ENCODE measurements at places on chromosomes 3 and 15.

GRCh38 chr3:126663750-126664149, 8.8 kb upstream of the TXNRD3 start:
- no peak for DNase-seq

DNA sequence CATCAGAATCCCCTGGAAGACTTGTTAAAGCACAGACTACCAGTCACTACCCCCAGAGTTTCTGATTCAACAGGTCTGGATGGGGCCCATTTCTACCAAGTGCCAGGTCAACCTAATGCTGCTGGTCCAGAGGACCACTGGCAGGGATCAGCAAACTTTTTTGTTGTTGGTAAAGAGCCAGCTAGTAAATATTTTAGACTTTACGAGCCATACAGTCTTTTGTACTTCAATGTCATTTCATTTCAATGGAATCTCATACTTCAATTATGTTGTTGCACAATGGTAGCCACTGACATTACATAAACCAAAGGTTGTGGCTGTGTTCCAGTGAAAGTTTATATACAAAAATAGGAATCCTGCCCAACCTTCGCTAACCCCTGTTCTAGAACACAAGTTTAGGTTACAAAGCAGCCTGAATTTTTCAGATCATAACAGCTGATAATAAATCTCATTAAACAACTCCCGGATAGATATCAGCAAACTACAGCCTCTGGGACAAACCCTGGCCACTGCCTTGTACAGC, 28.7 kb downstream of the ULK4 start:
- no peak for DNase-seq

- no peak for DNase-seq
These were observed 242.0 kb downstream of the CHST2 start for GRCh38 chr3:143361589-143361988.

- DNase-seq = no peak
These were observed 105.6 kb downstream of the OXSM start for GRCh38 chr3:25895443-25895842.

DNA sequence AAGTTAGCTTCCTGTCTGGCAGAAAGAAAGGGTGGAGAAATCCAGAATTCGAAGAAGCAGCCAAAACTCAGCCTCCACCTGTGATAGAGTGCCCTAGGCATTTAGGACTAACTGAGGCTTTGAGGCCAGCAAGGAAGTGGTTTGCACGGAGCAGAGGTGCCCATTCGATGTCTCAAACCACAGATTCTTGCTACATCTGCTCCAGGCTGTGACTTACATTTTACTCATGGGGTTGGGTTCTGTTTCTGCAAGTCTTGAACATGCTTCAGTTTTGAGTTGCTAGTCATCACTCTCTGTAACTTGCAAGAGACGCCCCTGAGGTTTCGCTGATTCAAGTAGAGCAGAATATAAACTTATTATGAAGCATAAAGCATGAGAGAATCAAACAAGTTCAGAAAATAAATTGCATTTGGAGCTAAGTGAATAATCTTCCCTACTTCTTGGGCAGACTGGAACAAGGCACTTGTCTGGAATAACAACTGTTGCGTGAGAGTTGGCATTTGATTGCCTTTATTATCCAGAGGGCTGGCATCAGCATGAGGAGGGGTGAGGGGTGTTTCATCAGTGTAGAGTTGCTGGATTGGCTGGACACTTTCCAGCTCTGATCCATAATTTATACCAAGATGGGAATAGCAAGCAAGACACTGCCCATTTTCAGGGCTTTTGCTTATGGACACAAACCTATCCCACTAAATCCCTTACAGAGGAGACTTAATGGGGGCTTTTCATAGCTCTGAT, 256.5 kb downstream of the AGBL1 start:
- no peak for DNase-seq

DNA sequence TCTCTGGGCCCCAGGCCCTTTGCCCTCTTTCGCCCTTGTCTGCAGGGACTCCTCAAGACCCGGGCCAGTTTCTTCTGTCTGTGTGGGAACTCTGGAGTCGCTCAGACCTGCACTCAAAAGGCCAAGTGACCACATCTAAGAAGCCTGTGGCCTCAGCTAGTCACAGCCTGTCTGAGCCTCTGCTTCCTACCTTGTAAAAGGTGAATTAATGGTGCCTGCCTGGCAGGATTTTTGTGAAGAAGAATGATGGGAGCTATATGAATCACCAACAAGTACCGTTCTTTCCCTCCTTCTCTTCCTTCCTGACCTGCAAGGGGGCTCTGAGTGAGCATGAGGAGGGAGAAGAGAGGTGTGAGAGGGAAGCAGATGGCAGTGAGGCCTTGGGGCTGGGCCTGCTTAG, 7.5 kb downstream of the PLIN1 start:
- no peak for DNase-seq

- peak; percentile 33 for DNase-seq
These were observed 81.6 kb upstream of the CHMP2B start for GRCh38 chr3:87145553-87145952.

DNA sequence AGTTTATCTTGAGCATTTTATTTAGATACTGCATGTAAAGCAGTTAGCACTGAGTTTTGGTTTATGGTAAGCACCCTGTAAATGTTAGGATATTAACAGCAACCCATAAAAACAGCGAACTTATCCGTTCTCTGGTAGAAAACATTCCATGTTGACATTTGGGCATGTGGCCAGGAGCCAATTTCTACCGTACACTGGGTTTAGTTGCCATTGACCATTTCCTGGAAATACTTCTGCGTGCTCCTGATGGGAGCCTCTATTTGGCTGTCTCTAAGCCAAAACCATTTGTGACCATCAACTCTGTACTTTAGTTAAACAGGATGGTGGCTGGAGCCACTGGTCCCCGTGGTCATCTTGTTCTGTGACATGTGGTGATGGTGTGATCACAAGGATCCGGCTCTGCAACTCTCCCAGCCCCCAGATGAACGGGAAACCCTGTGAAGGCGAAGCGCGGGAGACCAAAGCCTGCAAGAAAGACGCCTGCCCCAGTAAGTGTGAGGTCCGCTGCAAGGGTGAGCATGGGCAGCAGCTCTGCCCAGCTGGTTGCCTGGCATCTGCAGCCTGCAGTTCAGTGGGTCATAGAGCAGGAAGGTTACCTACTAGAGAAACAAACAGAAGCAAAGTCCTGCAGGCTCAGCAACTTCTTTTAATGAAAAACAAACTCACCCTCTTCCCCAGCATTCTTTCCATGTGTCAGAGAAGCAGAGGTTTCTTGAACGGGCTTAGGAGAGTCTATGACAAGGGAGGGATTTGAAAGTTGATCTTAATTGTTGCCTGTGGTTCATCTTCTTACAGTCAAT, 7.1 kb downstream of the THBS1 start:
- DNase-seq = no peak

DNA sequence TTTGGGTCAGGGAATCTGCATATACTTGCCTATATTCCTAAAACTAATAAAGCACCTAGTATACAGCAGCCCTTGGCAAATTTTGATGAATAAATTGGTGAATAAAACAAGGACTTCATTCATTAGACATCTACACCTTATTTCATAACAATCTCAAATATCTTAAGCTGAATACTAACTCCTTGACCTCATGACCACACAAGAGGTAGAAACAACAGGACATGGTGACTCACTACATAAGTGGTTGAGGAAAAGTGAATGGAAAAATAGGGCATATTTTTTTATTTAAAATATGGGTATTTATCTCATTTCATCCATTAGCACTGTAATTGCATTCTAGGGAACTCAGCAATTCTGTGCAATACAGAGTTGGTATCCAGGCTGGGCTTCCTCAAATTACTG, 7.8 kb upstream of the STAC start:
- DNase-seq = no peak

DNA sequence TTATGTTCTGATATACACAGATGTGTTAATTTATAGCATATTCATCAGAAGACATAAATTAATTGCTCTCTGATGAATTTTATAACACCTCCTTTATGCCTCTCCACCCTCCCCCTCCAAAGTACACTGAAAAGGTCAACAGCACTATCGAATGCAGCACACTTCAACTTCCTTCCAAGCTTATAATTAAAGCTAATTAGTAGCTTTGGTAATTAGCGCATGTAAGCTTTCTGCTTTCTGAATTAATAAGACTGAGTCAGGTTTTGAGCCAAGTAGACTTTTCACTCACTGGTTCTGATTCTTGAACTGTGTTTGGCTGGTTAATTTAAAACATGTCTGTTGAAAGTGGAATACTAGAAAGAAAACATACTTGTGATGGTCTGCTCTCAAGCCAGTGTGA, 760.8 kb upstream of the CFAP20DC start:
- no peak for DNase-seq

DNA sequence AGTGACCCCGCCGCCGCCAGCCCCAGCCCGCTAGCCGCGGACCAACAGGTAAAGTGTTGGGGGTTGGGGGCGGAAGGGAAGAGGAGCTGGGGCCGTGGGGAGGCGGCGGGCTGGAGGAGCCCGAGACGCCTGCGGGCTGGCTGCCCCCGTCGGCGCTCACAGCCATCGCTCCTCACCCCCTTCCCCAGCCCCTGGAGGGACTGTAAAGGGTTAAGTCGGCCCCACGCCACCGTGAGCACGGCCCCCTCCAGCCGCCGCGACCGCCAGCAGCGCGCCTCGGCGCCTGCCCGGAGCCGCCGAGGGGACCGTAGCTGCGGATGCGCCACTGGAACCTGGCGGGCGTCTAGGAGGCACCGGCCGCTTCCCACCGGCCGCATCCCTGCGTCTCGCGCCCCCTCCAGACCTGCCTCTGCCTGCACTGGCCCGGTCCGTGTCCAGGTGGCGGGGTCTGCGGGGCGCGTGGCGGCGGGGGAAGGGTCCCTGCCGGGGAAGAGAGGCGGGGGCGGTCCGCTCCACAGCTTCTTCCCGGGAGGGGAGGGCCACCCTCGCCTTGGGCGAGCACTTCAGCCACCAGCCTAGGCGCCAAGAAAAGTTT, 522 bp downstream of the MED12L start:
- peak; percentile 88 for DNase-seq

DNA sequence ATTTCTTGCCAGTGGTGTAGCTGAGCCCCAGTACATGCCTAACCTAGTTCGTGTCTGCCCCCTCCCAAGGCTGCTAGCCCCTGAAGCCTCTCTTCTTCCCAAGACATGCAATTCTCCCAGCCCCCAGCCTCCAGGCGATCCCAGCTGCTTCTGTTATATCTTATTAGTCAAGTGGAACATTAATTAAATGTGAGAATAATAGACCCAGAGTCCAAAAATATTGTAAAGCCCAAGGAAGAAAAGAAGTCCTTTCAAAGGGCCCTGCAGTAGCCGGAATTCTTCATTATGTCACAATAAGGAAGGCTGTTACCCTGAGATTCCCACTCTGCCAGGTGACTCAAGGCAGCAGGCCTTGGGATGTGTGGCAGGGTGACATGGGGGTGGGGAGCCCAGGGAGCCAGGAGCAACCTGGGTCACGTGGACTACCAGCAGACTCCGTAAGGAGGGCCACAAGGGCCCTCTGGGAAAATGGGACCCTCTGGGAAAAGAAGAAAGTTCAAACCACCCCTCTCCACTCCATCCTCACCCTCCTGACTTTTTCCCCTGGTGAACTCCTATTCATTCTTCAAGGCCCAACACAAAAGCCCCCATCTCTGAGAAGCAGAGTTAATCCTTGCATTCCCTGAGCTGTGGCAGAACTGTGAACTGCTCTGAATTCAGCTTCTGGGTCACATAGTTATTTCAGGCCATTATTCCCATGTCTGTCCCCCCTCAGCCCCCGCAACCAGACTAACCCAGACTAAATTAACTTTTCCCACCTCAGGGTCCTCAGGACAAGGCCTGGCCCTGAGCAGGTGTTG, 21.8 kb upstream of the TRH start:
- no peak for DNase-seq

DNA sequence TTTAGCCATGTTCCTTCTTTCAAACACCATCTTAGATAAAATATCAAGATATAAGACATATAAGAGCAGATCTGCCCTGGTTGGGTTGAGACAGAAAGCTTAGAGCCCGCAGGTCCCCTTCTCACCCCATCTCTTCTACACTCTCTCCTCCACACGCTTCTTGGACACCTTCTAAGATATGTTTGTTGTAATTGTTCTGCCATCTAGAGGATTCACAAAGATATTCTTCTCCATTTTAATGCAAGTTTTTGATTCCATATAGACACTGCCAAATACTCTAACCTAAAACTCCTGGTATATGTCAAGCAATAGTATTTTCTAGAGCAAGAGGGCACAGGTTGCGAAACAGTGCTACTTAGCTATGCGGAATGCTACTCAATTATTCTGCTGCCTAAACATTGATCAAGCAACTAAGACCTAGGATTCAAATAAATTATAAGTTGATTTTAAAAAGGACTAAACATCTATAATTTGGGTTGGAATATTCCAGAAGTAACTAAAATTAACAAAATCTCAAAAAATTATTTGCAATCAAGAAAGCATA, 6.8 kb downstream of the CHRM5 start:
- no peak for DNase-seq

GRCh38 chr3:46749129-46749528, 31.5 kb upstream of the PRSS50 start:
- no peak for DNase-seq

- DNase-seq = no peak
These were observed 370.1 kb upstream of the ONECUT1 start for GRCh38 chr15:53160092-53160704.

GRCh38 chr3:161067335-161067734, 37.8 kb downstream of the B3GALNT1 start:
- no peak for DNase-seq

DNA sequence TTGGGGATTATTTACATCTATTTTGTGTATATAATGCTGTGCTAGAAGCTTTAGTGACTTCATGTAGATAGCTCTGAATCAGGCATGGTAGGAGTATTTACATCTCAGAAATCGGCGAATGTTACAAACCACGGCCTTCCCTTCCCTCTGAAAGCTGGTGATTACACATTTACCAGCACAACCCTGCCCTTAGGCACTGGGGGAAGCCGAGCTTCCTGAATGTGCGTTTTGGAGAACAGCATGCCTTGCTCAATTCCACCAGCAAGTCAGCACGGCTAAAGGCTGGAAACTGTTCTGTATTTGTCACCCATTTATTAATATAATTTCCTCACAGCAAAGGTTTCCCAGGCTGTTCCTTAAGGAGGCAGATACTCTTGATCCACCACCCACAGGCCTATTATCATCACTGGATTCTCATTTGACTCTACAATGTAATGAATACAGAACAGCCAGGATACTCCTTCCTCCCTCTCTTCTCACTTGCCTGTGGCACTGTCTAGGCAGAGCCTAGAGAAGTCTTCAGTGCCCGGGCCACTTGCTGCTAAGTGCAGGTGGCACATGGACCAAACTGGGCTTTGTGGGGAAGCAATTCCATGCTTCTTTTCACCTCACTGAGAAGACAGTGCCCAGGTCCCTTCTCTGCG, 55.2 kb upstream of the CACNA2D3 start:
- DNase-seq = no peak

DNA sequence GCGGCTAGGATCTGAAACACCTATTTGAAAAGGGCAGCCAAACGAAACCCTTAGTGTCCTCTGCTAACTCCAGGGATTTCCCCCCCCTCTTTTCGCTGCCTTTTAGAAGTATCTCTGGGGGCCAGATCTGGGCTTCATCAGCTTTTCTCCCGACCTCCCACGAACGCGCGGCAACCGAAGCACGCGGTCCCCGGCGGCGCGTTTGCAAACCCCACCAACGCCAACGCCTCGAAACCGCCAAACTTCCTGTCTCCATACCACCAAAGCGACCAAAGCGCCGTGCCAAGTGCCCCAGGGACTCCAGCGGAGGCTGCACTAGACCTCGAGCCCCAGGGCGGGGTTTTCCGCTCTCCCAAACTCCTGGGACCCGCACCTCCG, 155.8 kb upstream of the FRMD4B start:
- no peak for DNase-seq

Measured in H7 (cell line).